Hepatocyte (in vitro differentiated cells): ENCODE measurements at places on chromosomes 1 and 21. TPM values are rescaled to one million over a fixed set of nuclear protein-coding genes. Genes with fewer than 3 reads are reported as not detected.

The TRAPPC10 gene
- 12.9 and 13.1 TPM in 2 replicates for polyA plus RNA-seq

The PARP1 gene
- 59.7 and 65.5 TPM in 2 replicates for polyA plus RNA-seq

DNA sequence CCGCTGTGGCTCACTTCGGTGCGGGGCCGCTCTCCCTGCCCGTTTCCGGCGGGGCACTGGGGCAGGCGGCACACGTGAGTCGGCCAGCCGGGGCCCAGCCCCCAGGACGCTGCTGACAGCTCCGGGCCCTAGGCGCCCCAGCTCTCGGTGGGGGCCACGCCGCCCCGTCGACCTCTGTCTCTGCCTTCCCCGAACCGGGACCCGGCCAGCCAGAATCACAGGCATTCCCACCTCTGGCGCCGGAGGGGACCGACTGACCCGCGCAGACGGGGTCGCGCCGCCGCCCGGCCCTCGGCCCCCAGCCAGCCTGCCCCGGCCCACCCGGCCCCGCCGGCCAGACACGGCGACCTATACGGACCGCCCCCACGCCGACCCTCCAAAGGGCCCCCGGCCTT, 755 bp downstream of the SCMH1 start:
- peak; percentile 76 for DNase-seq
- H3K36me3 ChIP-seq, result no peaks in the 10 kb centered on the region
- H3K27me3 ChIP-seq, result no peaks in the 10 kb centered on the region
- H3K27ac ChIP-seq, result peak overlapping the region; percentile 99
- H3K4me1 ChIP-seq, result peaks cover 63% of the 10 kb centered on the region
- peak overlapping the region; percentile 81 for H3K4me3 ChIP-seq

DNA sequence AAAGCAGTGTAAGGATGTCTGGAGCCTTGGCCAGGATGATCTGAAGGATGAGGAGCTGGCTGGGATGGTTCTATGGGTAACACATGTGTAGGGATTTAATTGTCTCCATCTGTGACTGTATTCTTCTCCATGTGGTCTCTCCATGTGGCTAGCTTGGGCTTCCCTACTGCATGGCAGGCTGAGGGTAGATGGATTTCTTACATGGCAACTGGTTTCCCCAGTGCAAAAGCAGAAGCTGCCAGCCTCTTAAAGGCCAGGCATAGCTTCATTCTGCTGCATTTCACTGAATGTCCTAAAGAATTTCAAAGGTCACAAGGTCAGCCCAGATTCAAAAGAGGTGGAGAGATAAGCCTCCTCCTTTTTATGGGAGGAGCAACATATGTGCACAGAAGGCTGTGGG, 61.7 kb downstream of the XCL2 start:
- H3K36me3 ChIP-seq, result no peaks in the 10 kb centered on the region
- no peak for DNase-seq
- H3K27ac ChIP-seq, result no peak overlapping the region
- peaks cover 13% of the 10 kb centered on the region for H3K4me1 ChIP-seq
- H3K27me3 ChIP-seq, result no peaks in the 10 kb centered on the region

DNA sequence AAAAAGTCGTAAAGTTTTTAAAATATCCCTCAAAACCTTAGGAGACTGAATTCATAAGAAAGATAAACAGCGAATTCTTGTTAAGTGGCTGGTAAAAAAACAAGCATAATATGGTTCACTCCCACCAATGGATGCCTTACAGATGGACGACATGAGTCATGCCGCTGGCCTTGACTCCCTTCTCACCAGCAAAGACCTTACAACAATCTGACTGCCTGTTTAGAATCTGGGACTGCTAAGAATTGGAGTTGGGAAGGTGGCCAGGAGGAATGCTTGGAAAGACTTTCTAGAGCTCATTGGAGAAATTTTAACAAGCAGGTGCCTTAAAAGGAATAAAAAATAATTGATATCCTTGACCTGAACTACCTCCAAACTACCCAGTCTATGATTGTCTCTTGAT, 206.9 kb upstream of the FMN2 start:
- H3K4me3 ChIP-seq, result no peak overlapping the region
- H3K27me3 ChIP-seq, result no peaks in the 10 kb centered on the region
- H3K36me3 ChIP-seq, result no peaks in the 10 kb centered on the region

DNA sequence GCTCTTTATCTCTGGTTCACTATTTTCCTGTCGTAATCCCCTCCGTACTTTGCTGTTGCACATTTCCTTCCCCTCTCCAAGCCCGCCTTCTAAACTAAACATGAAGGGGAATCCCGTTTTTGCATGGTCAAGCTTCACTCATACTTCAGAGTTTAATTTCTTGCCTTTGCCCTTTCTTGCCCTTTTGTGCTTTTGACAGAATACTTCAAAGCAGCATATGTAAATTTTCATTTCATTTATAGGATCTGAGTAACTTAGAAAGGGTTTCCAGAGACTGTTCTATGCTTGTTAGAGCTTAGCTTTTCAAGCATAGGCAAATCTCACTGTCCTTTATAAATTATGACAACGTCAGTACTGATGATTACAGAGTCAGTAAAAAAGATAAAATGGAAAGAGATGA, 27.7 kb downstream of the SPATA45 start:
- no peak overlapping the region for H3K4me3 ChIP-seq
- H3K4me1 ChIP-seq, result peaks cover 18% of the 10 kb centered on the region
- H3K27me3 ChIP-seq, result no peaks in the 10 kb centered on the region
- H3K27ac ChIP-seq, result peak overlapping the region; percentile 82
- no peaks in the 10 kb centered on the region for H3K36me3 ChIP-seq
- DNase-seq, result peak; percentile 48

- no peaks in the 10 kb centered on the region for H3K4me1 ChIP-seq
- H3K36me3 ChIP-seq, result no peaks in the 10 kb centered on the region
- no peak overlapping the region for H3K27ac ChIP-seq
Observed at GRCh38 chr1:181160998-181161870, 72.7 kb downstream of the IER5 start.

DNA sequence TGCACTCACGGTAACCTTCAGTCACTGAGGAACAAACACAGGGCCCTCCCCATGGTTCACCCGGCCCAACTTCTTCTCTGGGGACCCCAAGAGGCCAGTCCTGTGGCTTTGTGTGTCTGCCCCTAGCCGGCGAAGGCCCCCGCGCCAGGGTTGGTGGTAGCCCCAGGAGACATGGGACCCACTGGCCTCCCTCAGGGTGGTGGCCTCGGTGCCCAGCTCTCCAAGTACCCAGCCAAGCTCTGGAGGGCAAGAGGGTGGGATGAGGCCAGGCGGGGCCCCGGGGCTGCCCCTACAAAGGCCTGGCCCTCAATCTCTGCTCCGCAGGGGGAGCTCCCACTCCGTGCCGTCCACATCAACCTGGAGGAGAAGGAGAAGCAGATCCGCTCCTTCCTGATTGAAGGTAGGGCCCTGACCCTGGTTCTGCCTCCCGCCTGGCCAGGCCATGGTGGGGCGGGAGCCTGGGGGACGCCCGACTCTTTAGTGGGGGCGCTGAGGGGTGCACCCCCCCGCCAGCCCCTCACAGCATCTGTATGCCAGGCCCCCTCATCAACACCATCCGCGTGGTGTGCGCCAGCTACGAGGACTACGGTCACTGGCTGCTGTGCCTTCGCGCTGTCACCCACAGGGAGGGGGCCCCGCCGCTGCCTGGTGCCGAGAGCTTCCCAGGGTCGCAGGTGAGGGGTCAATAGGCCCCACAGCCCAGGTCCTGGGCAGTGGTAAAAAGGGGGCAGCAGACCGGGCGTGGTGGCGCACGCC, 5.6 kb downstream of the PLEKHN1 start:
- no peak overlapping the region for H3K27ac ChIP-seq
- DNase-seq, result no peak
- peaks cover 8% of the 10 kb centered on the region for H3K4me1 ChIP-seq
- H3K4me3 ChIP-seq, result no peak overlapping the region

The UBE2U gene
- 0.21 TPM in 1 of 2 replicates, not detected in the other for polyA plus RNA-seq

DNA sequence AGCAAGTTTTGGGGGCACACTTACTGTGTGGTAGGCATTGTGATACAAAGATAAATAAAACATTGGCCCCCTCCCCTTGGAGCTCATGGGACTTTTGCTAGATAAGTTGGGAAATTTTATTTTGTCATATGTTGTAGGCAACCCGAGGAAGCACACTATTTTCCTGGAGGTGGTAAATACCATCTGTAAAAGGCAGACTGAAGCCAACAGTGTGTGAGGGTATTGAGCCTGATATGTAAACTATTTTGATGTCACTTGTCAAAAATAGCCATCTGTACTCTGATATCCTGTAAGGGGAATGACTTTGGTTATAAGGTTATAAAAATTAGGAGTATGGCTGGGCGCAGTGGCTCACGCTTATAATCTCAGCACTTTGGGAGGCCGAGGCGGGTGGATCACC, 30.6 kb downstream of the VANGL2 start:
- H3K4me3 ChIP-seq, result no peak overlapping the region
- H3K27me3 ChIP-seq, result peaks cover 3% of the 10 kb centered on the region

GRCh38 chr1:92940541-92940940, 20.7 kb downstream of the DIPK1A start:
- DNase-seq, result no peak
- H3K4me1 ChIP-seq, result no peaks in the 10 kb centered on the region
- H3K4me3 ChIP-seq, result no peak overlapping the region
- no peak overlapping the region for H3K27ac ChIP-seq

DNA sequence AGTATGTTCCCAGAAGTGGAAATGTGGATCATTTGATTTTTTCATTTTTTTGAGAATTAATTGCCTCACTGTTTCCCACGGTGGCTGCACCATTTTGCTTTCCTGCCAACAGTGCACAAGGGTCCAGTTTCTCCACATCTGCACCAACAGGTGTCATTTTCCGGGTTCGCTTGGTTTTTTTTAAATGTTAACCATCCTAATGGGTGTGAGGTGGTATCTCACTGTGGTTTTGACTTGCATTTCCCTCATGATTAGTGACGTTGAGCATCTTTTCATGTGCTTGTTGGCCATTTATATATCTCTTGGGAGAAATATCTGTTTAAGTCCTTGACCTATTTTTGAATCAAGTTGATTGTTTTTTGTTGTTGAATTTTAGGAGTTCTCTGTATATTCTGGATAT, 3.0 kb downstream of the COL6A2 start:
- no peak overlapping the region for H3K4me3 ChIP-seq
- H3K27ac ChIP-seq, result peak overlapping the region; percentile 25
- H3K27me3 ChIP-seq, result peaks cover 23% of the 10 kb centered on the region
- H3K36me3 ChIP-seq, result peaks cover 5% of the 10 kb centered on the region
- DNase-seq, result no peak

The MROH9 gene
- 0.15 and 0.22 TPM in 2 replicates for polyA plus RNA-seq

The CDC7 gene
- polyA plus RNA-seq, result 3.9 and 7.3 TPM in 2 replicates

The TMEM81 gene
- polyA plus RNA-seq, result 1.3 TPM in 1 of 2 replicates, not detected in the other

DNA sequence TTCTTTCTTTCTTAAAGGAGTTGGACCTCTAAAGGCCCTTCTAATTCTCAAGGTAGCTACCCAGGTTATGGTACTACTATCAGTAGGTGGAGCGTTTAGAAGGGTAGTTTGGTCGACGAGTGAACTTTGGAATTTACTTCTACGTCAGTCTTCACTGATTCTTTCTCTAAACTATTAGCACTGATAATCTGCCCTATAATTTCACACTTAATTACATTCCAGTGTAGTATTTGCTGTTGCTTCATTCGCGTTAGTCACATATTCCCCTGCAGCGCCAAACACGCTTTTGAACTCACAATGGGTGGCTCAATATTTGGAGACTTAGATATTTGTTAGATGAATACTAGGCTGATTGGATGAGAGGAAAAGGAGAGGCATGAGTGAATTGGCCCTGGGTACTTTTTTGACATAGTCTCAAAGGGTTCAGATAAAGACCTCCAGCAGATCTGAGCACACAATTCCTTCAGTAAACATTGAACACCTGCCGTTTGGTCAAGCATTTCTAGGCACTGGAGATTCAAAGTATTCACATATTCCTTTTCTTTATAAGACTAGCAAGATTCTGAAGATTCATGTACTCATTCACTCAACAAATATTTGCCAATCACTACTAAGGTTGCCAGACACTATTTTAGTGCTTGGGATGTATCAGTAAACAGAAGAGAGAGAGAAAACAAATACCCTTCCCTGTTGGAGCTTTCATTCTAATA, 929 bp upstream of the FOXJ3 start:
- peak overlapping the region; percentile 98 for H3K27ac ChIP-seq
- peak; percentile 70 for DNase-seq
- H3K36me3 ChIP-seq, result no peaks in the 10 kb centered on the region
- H3K4me3 ChIP-seq, result peak overlapping the region; percentile 51

The NECTIN4 gene
- 8.5 and 12.7 TPM in 2 replicates for polyA plus RNA-seq

DNA sequence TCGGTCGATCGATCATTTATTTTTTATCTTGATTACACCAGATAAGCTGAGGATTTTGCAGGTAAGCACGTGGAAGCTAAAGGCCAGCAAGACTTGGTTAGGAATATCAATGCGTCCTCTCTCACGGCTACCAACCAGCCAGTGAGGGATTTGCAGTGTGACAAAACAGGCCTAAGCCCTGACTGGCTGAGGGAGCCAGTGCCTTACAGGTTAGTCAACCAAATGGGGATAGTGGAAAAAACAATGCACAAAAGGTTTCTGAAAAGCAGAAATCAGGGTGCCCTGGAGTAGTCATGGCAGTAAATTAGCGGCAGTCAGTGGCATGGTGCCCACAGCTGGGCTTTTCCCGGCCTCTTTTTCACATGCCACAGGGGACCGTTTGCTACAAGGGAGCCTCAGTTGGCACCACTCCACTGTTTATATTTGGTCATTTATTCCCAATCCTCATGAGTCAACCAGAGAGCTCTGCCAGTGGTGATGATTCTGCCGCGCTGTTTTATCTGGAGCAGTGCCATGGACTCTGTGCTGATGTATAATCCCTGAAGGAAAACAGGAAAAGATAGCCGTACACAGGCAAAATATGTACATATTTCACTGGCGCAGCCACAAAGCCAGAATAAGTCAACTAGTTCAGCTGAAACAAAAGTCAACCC, 167.6 kb downstream of the RHOU start:
- H3K36me3 ChIP-seq, result no peaks in the 10 kb centered on the region
- H3K27me3 ChIP-seq, result no peaks in the 10 kb centered on the region
- peak overlapping the region; percentile 77 for H3K27ac ChIP-seq
- peak; percentile 80 for DNase-seq
- H3K4me3 ChIP-seq, result no peak overlapping the region
- peaks cover 79% of the 10 kb centered on the region for H3K4me1 ChIP-seq

DNA sequence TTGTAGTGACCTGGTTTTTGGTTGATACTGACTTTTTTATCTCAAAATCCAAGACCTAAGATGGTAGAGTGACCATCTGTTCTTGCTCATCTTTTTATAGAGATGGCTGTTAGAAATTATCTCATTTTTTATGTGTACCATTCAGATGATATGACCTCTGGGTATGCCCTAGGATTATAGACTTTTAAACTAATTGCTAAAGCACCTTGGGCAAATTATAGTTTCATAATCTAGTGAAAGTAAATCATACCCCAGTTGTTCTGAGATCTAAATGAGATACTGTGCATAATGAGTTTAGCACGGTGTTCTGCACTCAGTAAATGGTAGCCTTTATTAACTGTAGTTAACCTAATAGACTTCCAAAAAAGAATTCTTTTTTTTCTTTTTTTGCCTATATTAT, 182.6 kb upstream of the L1TD1 start:
- no peaks in the 10 kb centered on the region for H3K36me3 ChIP-seq
- no peaks in the 10 kb centered on the region for H3K27me3 ChIP-seq
- no peak overlapping the region for H3K4me3 ChIP-seq
